ENCODE measurements at places on chromosomes 1 and 21.

GRCh38 chr21:31874812-31875212, 2.0 kb downstream of the HUNK start:
- DNase-seq: no peak

GRCh38 chr1:48848035-48848434, 71.3 kb upstream of the BEND5 start:
- no peak for DNase-seq

DNA sequence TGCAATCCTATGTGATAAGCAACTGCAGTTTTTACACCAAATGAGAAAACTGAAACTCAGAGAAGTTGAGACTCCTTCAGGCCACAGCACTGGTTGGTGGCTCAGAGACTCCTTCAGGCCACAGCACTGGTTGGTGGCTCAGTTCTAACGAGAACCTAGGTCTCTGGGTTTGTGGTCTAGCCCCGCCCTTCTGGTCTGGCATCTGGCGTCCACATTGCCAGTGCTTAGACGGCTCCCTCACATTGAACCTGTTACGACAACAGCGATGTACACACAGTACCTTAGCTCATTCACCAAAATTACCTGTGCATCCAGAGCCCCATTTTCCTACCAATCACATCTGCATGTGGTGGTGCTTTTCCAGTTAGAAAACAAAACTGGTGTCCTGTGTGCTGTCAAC, 66.1 kb downstream of the NID1 start:
- DNase-seq: no peak

DNA sequence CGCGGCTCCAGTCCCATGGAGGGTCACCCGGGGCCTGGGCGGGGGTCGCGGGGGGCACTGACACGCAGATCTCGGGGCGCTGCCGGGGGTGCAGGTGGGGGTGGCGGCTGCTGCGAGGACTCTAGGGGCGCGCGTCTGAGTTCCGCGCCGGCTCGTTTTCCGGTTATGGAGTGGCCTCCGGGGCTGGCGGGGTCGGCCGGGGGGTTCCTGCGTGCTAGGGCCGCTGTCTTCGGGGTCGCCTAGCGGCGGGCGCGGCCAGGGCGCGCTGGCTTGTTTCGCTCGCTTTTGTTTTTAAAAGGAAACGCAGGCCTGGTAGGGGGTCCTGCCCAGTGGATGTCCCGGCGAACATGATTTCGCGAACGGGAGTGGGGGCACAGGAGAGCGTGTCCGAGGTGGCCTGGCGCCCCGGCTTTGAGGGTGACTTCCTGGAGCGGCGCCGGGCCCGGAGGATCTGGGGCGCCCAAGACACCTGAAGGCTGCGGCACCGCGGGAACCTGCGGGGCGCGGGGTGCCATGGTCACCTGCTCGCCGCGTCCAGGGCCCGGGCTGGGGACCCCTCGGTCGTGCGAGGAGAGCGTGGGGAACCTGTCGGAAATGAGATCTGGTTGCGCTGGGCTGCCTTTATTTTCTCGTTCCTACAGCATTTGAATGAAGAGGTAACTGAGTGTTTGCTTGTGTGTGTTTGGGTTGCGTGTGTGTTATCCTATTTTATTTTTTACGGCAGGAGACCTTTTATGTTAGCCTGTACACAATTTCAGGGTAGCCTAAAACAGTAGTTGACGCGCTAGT, 618 bp downstream of the ETS2 start:
- no peak for DNase-seq

GRCh38 chr1:112702420-112703261, 4.3 kb downstream of the RHOC start:
- DNase-seq: no peak

DNA sequence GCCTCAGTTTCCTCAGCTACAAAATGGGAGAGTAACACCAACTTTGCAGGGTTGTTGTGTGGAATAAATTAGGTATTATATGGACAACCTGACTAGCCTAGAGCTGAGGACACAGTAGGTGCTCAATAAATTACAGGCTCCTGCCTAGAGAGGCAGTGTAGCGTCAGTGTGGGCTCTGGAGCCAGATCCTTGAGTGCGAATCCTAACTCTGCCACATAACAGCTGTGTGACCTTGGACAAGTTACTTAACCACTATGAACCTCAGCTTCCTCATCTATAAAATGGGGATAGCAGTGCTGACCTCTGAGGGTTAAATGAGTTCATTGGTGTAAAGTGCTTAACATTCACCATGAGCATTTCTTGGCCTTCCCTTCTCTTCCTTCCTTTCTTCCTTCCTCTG, 33.1 kb downstream of the RAP1GAP start:
- DNase-seq: no peak

DNA sequence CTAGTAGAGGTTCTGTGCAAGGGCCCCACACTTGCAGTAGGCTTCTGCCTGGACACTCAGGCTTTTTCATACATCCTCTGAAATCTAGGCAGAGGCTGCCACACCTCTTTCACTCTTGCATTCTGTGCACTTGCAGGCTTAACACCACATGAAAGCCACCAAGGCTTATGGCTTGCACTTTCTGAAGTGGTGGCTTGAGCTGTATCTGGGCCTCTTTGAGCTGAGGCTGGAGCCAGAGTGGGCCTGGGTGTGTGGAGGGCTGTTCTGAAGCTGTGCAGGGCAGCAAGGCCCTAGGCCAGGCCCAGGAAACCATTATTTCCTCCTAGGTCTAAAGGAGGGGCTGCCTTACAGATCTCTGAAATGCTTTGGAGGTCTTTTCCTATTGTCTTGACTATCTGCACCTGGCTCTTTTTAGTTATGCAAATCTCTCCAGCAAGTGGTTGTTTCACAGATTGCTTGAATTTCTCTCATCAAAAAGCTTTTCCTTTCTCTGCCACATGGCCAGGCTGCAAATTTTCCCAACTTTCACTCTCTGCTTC, 66.2 kb downstream of the TYW3 start:
- no peak for DNase-seq

- DNase-seq: no peak
Measured at GRCh38 chr21:41170442-41170841, 2.5 kb downstream of the BACE2 start.

DNA sequence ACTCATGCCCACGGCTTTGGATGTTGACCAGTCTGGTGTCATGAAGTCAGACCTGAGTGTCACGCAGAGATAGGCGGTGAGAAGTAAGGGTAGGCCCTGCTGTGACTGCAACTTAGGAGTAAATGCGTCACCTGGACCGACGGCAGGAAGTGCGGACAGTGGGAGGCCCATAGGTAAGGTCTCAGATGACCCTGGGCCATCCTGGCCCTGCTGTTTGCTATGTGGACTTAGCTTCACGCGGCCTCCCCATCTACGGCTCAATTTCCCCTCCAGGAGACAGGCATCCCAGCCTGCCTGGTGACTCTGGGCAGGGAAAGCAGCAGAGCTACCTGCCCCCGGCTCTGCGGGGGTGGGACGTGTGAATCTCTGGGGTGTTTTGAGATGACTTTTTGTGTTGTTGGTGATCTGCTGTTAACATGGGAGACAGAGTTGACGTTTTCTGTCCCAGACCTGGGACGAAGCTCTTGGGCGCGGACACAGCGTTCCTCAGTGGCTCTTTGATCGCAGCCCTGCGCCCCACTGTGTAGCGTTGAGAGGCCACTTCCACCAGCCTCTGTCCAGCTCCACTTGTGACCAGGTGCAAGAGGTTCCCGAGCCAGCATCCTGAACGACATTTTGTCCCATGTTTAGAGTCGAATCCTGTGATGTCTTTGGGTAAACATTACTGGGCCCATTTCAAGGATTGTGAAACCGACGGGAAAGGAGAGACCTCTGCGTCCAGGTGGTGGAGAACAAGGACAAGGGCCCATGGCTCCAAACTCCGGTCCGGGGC, 39.9 kb downstream of the CRYAA start:
- no peak for DNase-seq

- DNase-seq: no peak
Measured at GRCh38 chr1:208113011-208113410, 131.2 kb downstream of the PLXNA2 start.

DNA sequence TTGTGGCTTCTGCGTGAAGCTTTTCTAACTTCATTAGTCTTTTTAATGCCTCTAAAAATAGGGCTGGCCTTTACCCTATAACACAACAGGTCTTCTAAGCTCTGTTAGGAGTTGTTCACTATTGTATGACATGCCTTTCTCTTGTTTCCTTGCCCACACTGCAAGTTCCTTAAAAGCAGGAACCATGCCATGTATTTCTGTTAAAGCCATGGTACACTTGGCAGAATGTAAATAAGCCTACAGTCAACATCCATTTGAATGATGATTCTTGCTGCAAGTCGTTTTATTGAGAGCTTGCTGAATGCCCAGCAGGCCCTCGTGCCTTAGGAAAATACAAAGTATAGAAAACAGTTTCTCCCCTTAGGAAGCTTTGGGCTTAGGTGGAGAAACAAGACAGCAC, 214.6 kb downstream of the DUSP10 start:
- DNase-seq: no peak

GRCh38 chr1:76607717-76608116, 259.6 kb upstream of the ST6GALNAC5 start:
- no peak for DNase-seq

GRCh38 chr1:70948396-70949017, 99.1 kb downstream of the PTGER3 start:
- no peak for DNase-seq

DNA sequence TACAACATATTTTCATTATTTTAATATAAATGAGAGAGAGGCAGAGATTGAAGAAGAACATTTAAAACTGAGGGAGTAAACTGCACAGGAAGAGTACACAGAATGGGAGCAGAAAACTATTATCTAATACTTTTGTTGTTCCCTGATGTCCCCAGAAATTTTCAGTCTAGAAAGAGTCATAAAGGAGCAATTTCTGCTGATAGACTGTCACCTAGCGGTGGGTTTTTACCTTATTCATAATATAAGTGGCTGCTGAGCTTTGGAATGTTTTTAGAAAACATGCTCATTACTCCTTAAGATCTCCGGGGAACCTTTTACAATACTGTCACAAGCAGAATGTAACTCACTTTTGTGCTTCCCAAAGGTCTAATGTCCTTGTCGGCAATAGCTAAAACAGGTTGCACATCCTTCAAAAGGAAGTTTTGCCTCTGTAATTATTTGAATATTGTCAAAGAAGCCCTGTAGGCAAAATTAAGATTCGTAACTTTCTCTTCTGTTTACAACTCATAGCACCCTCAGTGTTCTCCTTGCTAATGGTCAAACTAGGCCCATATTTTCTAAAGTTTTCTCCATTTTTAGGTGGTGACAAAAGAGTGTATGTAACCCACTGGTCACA, 4.9 kb upstream of the NPL start:
- no peak for DNase-seq

GRCh38 chr1:17588048-17588871, 48.8 kb downstream of the ARHGEF10L start:
- no peak for DNase-seq

- no peak for DNase-seq
Measured at GRCh38 chr1:159556931-159557369, 21.1 kb upstream of the OR10J5 start.

- no peak for DNase-seq
Measured at GRCh38 chr1:189605226-189605625, 872.4 kb downstream of the BRINP3 start.

DNA sequence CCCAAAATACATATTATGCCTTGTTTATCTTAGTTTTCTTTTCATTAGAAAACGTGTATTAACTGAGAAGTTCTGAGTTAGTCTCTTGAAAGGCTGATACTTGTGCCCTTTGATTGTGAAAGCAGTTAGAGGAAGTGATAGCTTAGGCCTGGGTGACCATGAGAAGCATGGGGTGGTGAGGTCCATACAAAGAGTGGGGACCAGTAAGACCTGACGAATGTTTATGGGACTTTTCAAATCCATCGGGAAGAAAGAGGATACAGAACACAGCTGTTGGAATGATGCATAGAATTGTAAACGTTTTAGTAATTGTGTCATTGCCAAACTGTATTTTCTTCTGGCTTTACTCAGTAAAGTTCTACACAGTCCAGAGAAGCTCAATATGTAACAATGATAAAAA, 259.8 kb downstream of the LMO4 start:
- no peak for DNase-seq

DNA sequence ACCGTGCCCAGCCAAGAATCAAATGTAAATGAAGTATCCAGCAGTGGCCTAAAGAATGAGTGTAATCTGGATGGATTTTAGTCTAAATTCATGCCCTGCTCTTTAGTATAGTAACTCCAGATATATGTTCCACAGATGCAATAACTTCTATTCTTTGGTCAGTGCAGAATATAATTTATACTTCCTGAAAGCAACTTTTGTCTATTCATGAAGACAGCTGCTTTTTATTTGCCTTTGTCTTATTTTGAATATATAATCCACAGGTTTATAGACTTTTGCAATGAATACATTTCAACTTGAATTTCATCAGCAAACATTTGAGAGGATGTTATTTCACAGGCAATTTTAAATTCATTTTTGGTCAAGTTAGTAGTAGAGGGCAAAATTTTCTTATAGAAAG, 54.4 kb downstream of the CDC42BPA start:
- DNase-seq: no peak

DNA sequence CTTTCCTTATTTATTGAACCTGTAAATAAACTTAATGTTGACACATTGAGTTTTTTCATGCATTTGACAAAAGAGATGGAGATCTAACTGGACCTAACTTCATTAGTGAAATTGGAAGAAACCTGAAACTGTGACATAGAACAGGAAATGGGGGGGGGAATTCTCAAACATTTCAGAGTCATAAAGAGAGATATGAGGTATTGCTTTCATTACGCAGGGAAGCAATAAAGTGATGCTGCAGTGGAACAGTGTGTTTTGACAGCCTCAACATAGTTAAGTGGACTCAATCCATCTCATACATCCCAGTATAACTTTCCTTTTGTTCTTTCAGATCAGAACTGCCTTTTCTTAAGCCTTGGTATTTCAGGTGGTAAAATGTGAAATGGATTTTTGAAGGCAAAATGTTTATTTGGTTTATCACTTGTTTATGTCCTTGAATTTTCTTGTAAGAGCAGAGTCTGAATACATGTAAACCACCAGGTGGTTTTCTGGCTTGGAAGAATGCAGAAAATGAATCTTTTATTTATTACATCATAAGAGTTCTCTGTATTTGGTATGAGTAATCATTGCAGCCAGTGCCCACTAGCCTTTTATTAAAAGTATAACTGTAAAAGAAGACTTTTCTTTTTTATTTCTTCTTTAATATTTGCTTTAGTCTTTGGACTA, 132.5 kb downstream of the ZNF326 start:
- DNase-seq: no peak

DNA sequence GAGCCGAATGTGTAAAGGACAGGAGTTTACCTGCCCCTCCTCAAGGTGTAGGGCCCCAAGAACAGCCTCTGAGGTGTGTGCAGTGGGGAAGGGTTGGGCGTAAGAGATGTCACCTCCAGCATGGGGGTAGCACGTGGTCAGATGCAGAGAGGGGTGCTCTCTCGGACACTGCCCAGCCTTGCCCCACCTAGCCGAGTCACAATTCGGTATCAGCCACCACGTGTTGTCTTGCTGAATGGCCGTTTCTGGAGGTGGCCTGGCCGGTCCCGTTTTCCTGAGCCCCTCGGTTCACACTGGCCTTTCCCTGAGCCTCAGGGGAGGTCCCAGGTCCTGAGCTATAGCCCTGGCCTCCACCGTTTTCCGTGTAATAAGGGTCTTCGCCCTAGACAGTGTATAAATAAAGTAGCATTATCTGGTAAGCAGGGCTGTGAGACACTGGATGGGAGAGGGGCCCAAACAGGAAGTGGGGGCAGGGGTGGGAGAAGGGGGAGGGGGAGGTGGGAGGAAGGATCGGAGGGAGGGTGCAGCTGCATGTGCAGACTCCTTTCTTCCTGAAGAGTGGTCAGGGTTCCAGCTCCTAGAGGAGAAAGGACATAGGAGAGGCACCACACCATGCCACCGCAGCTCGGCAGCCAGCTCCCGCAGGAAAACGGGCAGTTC, 23.3 kb downstream of the CD34 start:
- DNase-seq: no peak

Data from SIG-M5 (cell line).